ENCODE measurements at places on chromosomes 12 and 14. TPM values are rescaled to one million over a fixed set of nuclear protein-coding genes. Genes with fewer than 3 reads are reported as not detected.

Gene OR4Q2
- total RNA-seq, result not detected

Gene SCAF11
- total RNA-seq, result 137 TPM

Gene LRP1-AS
- not detected for total RNA-seq

Gene SLC25A21
- total RNA-seq, result not detected

Gene ACSS3
- total RNA-seq, result not detected

Gene CHGA
- not detected for total RNA-seq

Gene MYF6
- not detected for total RNA-seq

Gene TESPA1
- total RNA-seq, result 221 TPM

Gene ARL6IP4
- 177 TPM for total RNA-seq

Gene C12orf56
- total RNA-seq, result 0.16 TPM

Gene GUCY2C
- total RNA-seq, result not detected

Gene SLC17A8
- total RNA-seq, result not detected

Gene GPR84
- total RNA-seq, result 0.39 TPM

Gene CLEC7A
- not detected for total RNA-seq

Gene FAM186B
- not detected for total RNA-seq

Gene ENDOU
- not detected for total RNA-seq

Gene TBPL2
- total RNA-seq, result not detected

Gene GARIN6
- total RNA-seq, result not detected

Gene KRT72
- 0.27 TPM for total RNA-seq

Gene TAS2R14
- 4.1 TPM for total RNA-seq

Gene TMEM117
- total RNA-seq, result 0.75 TPM

Gene NRIP2
- not detected for total RNA-seq

Gene FAM90A1
- 0.36 TPM for total RNA-seq

Gene DTX3
- total RNA-seq, result 18.1 TPM

Gene C12orf50
- total RNA-seq, result 0.09 TPM

Gene TRPV4
- not detected for total RNA-seq

Gene LPAR5
- 6.2 TPM for total RNA-seq

Gene TMEM233
- total RNA-seq, result not detected

Gene EFS
- not detected for total RNA-seq

Gene NYNRIN
- 0.14 TPM for total RNA-seq

Gene ASCL1
- total RNA-seq, result not detected

Gene DIABLO
- total RNA-seq, result 48.1 TPM

Gene OR6C2
- total RNA-seq, result not detected

Measured in T-helper 2 cell treated with Interferon-gamma antibody and Interleukin-4, amounts not matched to agents 100 ng/mL and 5 ng/mL, for 36 hours (primary cell).